Stimulated activated CD8-positive, alpha-beta memory T cell treated with anti-CD3 and anti-CD28 coated beads, Interleukin-4, amount 100 ng/mL, for 48 hours (primary cell): ENCODE measurements at places on chromosomes 7 and 10.

- no peak for DNase-seq
Observed at GRCh38 chr10:94027197-94027596, 33.5 kb downstream of the PLCE1 start.

DNA sequence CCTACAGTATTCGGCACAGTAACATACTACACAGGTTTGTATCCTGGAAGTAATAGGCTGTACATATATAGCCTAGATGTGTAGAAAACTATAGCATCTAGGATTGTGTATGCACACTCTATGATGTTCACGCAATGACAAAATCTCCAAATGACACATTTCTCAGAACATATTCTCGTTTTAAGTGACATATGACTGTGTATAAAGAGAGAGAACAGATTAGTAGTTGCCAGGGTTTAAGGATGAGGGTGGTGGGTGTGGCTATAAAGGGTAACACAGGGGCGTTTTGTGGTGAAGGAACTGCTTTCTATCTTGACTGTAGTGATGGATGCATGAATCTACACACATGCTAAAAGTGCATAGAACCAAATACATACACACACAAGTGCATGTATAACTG, 101.2 kb downstream of the ARL4A start:
- no peak for DNase-seq

DNA sequence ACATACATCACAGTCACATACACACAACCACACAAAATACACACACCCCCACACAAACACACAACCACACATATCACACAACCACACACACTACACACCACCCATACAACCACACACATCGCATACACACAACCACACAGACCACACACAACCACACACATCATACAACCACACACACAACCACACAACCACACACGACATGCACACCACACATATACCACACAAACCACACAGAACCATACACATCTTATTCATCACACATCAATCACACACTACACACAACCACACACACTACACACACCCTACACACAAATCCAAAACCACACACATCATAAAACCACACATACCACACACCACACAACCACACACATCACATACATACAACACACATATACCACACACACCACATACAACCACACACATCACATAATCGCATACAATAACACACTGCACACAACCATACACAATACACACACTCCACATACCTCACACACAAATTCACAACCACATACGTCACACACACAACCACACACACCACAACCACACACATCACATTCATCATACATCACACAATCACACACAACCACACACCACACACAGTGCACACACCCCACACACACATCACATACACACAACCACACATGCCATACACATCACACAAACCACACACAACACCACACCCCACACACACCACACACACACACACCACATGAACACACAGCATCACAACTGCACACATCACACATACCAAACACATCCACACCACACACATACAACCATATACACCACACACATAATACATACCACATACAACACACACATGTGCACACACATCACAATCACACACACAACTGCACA, 30.4 kb downstream of the GPRIN2 start:
- DNase-seq, result no peak

- no peak for DNase-seq
Observed at GRCh38 chr7:28490831-28491230, 78.5 kb downstream of the CREB5 start.

DNA sequence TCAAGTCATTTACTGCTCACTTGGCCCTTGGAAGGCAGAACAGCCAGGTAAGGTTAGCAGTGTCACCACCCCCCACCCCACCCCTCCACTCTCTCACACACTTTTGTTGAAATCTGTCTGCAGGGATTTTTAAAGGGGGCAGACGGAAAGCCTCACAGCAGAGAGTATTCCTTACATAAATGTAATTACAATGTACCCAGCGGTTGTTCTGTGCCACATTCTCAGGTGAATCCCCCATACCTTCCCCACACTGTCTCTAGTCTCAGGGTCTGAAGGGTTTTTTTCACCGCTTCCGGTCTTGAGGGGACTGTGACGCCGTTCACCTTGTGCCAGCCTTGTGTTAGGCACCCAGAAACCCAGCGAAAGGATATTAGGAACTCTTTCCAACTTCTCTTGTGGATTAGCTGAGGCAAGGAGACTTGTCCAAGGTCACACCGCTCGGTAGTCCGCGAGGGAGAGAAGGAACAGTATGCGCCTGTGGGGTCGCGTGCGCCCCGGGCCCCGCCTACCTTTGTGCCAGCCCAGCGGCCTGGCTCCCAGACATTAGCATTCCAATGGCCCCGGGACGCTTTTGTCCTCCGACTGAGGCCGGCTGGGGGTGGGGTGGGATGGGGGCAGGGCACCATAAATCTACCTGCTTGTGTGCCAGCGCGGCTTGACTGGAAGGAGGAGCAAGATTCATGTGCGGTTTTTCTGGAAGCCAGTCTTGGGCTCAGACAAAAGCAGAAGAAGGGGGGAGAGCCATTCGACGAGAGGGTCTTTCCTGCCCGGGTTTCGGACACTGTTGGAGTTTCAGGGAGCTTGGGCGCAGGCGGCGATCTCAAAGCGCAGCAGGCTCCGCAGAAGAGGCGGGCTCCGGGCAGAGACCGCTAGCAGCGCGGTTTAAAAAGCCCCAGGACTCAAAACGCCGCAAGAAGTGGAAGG, 4.5 kb downstream of the NEUROG3 start:
- no peak for DNase-seq

GRCh38 chr10:11962176-11962575, 80.4 kb downstream of the UPF2 start:
- no peak for DNase-seq

GRCh38 chr7:26853788-26854393, 10.5 kb downstream of the SKAP2 start:
- DNase-seq, result no peak

DNA sequence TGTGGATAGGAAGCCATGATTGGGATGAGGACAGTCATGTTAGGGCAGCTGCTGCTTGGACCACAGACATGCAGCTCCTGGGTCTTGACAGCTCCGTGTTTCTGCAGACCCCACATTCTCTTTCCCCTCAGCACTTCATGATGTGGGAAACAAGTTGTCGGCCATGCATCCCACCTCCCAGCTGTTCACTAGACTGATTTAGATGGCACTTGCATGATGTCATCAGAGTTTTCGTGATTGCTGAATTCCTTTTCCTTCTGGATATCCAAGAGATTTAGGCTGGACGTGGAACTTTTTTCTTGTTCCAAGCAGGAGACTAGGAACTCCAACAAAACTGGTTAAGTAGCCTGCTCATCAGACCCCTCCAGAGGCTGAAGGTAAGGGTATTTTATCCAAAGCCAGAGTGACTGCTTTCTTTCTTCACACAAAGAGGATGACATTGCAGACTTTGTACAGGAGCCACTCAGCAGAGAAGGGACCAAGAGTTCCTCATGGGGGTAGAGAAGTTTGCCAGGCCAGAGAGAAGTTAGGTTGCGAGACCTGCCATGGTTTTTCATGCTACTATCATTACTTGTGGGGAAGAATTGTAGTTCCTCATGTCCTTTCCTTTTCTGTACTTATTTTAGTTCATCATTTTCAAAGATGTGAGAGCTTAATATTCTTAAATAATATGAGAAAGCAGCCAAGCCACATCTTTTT, 117.7 kb upstream of the GJD4 start:
- no peak for DNase-seq

DNA sequence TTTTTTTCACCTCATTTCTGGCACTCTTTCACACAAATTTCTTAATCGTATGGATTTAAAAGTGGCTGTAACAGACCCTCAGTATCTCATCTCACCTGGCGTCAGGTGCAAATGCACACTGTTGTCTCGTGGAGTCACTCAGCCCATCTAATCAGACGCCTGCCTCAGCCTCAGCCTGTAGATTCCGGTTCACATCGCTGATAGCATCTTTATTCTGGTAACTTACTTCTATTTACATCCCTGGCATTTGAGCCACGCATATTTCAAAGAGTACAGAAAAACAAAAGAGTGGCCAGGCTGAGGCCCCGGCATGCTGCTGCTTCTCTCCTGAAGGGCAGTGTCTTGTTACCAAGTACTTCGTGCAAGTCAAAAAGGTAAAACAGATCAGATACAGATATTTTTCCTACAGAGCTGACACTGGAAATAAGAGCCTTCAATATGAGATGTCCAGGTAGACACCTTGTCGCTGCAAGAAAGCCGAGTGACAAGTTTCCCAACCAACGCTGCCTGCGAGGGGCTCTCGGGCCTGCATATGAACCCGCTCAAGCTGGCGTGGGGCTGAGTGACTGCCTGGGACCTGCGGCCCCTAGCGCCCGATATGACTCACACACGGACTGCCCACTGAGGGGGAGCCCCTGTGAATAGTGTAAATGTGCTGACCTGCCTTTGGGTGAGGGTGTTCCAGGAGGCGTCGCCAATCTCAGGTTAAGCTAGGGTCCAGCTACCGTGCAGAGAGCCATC, 4.3 kb downstream of the VIPR2 start:
- no peak for DNase-seq

GRCh38 chr7:68929781-68930261, 668.5 kb upstream of the AUTS2 start:
- DNase-seq, result no peak

DNA sequence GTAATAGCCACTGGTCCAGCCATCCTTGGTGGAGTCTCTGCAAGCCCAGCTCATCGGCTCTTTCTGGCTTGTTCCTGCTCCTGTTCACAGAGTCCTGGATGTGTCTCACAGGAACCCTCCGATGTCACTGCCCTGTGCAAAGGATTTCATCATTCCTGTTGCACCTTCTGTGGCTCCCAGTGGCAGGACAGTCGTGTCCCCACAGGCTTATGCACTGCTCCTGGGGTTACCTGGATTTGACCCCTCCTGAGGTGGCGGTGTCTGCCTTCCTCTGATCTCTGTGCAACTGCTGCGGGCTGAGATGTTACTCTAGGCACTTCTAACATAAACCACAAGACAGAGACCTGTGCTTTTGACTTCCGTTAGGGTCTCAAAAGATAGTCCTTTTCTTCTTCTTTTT, 30.6 kb downstream of the APBB1IP start:
- DNase-seq, result peak; percentile 42

- DNase-seq, result no peak
Observed at GRCh38 chr10:8006274-8006999, 48.1 kb upstream of the GATA3 start.

- no peak for DNase-seq
Observed at GRCh38 chr10:36256166-36256565, 614.1 kb upstream of the FZD8 start.

DNA sequence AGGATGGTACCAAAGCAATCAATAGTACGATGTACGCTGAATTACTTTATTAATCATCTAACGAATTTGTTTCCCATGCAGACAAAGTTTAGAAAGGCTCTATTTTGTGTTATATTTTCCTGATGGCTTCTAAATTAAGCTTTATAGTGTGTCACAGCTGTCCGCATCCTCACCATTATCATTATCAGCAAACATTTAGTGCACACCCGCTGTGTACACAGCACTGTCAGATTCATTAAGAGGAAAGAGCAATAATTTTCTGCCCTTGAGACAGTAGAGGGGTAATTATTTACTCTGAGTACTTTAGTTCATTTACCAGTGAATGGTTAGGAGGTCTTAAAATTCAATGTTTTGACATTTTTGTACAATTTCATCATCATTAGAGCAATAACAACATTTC, 233.3 kb upstream of the PTPRZ1 start:
- DNase-seq, result no peak

GRCh38 chr10:73131301-73131700, 21.0 kb downstream of the NUDT13 start:
- no peak for DNase-seq

DNA sequence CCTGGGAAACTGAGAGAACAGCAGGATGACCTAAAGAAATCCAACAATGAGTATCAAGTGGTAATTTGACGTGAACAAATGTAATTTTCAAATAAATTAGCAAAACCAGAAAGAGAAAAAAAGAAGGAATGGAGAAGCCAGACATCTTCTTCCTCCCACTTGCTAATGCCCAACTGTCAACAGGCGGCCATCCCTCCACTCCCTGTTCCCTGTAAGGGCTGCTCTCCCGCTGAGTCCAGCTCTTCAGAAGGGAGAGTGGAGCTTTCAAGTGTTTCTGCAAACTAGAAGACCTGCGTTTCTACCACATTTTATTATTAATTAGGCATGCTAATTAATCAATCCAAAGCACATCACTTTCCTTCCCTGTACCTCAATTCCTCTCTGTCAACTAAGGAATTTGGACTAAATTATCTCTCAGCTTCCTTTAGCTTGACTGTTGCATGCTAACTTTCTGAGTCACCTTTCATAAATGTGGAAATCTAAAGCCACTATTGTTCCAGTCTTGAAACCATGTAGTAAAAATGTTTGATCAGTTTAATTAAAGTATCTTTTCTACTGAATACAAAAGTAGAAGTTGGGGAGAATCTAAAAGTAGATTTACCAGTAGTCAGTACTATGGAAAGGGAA, 48.4 kb upstream of the CUL1 start:
- no peak for DNase-seq

DNA sequence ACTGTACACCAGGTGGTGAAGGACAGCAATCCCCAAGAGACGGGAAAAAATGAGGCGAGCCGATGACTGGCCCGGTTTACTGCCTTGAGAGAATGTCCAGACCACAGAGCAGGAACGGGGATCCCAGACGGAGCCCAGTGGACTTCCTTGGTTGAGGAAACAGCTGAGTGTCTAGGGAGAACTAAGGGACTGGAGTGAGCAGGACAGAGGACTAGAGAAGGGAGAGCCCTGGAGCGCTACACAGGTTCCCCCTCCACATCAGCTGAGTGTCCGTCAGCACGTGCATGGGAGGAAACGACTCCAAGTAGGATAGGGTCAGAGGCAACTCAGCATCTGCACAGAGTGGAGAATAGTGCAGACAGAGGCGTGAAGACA, 7.1 kb upstream of the WDR86 start:
- DNase-seq, result no peak

- DNase-seq, result no peak
Observed at GRCh38 chr10:44166441-44166840, 218.5 kb downstream of the CXCL12 start.

- DNase-seq, result no peak
Observed at GRCh38 chr10:79431891-79432831, 13.3 kb downstream of the ZCCHC24 start.

- no peak for DNase-seq
Observed at GRCh38 chr10:127337801-127338200, 141.4 kb upstream of the INSYN2A start.

DNA sequence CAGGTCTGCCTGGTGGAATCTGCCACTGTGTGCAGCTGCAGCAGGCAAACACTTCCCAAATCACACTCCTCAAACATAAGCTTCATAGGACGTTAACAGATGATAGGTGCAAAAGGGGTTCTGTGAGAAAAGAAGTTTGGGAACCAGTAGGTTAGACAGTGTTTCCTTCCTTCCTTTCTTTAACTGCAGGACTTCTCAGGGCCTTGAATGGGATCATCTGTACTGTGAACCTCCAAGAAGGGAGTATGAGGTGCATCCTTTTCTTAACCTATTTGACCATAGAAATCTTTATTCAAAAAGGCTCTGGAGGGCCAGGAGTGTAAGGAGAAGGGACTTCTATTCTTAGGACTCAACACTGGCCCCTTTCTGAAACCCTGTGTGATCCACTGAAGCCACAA, 33.0 kb downstream of the CAMK2B start:
- no peak for DNase-seq
